ENCODE measurements at places on chromosomes 3 and 15.

- no peak for DNase-seq
Observed at GRCh38 chr3:41334426-41334825, 135.1 kb downstream of the CTNNB1 start.

- peak; percentile 3 for DNase-seq
Observed at GRCh38 chr3:70531063-70531657, 218.7 kb upstream of the MDFIC2 start.

- DNase-seq = no peak
Observed at GRCh38 chr3:57753016-57753415, 3.1 kb upstream of the SLMAP start.

GRCh38 chr15:100875976-100876375, 3.7 kb upstream of the ALDH1A3 start:
- DNase-seq = no peak

GRCh38 chr3:112390783-112391641, 58.1 kb downstream of the CD200 start:
- peak; percentile 40 for DNase-seq

DNA sequence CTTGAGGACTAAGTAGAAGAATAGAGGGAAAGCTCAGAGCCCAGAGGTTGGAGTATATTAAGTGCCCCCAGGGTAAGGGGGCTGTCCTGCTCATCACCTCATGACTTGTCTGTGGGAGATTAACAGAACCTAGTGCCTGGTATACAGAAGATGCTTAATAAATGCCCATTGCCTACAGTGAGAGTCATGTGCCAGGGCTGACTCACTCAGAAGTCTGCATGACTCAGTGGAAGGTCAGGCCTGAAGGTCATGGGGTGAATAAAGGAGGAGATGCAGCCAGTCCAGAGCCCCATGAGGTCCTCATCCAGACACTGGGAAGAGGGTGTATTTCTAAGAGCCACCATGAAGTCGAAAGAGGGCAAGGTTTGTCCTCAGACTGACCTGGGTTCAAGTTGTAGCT, 62.5 kb upstream of the TLE3 start:
- no peak for DNase-seq

- no peak for DNase-seq
Observed at GRCh38 chr3:83765956-83766355, 1192.8 kb upstream of the CADM2 start.

DNA sequence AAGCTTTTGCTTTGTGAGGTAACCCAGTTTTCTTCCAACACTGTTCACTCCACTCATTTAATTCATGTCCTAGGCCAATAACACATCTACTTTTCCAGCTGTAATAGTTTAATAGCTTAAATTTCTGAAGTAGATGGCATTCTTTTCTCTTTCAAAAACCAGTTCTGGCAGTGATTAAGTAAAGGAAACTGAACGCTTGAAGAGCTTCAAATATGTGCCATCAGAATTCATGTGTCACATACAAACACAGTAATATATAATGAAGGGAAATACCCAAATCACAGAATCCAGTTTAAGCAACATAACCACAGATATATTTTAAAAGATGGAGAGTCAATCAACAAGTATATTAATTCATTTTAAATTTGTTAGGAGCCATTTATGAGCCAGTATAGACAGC, 91.0 kb downstream of the TNIK start:
- DNase-seq = no peak

DNA sequence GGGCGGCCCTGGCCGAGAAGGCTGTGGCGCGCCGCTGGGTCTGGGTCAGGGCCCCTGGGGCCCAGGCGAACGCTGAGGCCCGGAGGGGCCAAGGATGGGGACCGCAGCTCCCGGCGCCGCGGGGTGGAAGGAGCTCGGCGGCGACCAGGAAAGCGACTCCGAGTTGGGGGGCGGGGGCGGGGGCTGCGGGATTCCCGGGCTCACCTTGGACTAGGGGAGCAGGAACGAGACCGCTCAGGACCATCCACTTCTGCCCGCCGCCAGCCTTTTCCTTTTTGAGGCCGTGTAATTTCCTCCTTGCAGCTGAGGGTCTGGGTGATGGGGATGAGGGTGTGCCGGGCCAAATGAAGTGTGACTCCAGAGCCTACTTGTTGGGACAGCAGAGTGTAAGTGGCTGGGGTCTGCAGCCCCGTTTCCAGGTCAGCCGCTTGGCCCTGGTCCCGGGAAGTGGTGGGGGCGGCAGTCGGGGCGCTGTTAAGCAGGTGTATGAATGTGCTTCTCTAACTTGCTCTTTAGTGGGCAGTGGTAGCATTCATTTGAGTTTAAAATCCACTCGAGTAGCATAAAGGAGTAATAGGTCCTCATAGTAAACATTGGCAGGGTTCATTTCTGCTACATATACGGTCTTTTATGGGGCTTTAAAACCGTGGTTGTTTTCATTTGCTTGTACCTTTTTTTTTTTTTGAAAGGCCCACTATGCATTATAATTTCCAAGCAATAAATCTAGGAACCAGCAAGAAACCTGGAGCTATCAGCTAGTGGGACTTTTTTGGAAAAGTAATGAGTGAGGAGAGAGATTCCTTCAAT, 717 bp downstream of the PXK start:
- no peak for DNase-seq

GRCh38 chr3:65638301-65638700, 400.4 kb downstream of the MAGI1 start:
- DNase-seq = no peak

DNA sequence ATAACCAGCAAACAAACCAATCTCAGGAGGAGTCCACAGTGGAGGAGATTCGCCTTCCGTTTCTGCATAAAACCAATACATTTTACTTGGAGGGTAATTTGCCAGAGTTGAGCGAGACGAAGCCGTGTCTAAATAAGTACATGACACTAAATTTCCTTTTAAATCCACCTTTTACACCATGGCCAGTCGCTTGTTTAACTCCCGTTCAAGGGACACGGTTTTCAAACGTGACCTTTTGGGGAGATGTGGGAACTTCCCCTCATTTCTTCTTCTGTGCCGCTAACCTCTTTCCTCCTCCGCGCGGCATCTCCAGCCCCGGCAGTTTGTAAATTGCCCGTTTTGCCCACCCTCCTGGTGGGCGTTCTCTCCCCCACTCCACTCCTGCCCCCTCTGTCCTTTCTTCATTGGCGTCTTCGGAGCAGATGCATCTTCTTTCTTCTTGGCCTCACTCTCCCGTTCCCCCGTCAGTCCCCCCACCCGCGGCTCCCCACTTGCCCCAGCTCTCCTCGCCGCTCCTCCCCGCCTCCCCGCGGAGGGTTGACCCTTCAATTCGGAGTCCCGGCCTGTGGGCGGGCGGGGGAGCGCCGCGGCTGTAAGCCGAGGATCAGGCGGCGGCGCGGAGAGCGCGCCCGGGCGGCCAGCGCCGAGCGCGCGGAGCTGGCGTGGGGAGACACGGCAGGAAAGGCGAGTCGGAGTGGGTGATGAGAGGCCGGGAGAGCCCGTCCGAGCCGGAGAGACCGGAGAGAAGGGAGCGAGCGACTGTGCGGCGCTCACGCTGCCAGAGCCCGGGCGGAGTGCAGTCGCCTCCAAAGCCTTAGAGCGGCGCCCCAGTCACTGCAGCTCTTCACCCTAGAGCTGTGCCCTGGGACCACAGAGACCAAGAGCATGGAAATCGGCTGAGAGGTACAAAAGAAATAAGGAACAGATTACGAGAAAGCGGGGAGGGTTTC, at the start of gene NLGN1:
Gene NLGN1, plus strand, starts transcription at position 584 of the 950 bp plus-strand sequence.
- DNase-seq = peak; percentile 62

DNA sequence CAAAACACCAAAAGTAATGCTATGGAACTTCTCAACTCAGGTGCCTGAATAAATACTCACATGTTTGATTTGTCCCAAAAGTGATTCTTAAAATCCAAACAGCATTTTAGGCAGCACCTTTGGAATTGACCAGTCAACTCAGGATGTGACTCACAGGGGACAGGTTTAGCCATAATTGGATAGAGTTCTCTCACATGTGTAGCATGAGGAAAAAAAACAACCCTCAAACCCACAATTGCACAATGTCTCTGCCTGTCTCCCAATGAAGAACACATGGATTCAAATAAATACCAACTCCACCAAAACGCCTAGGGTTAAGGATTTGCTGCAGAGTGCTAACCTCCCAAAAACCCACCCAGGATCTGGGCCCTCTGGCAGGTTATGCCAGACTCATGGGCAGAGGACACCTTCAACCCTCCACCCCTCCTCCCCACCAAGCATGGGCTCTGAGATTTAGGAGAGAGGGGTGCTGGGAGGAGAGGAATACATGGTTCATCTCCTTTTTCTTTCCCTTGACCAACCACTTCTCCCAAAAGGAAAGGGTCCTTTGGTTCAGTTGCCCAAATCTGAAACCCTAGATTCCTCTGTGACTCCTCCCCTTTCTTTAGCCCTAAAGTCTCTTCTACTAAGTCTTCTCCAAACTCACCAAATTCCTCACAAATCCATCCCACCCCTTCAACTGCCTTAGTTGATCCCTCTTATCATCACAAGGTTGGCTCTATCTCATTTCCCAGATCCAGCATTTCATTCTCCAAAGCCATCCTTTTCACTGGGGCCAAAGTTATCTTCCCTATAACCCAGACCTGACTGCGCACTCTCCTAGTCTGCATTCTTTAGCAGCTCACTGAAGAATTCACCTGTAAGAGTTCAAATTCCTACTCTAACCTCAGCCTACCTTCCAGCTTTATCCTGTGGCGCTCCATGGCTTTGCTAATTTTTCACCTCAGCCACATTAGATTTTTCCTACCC, 7.7 kb downstream of the RYK start:
- DNase-seq = peak; percentile 83

- no peak for DNase-seq
Observed at GRCh38 chr15:90101130-90101968, 919 bp downstream of the IDH2 start.

DNA sequence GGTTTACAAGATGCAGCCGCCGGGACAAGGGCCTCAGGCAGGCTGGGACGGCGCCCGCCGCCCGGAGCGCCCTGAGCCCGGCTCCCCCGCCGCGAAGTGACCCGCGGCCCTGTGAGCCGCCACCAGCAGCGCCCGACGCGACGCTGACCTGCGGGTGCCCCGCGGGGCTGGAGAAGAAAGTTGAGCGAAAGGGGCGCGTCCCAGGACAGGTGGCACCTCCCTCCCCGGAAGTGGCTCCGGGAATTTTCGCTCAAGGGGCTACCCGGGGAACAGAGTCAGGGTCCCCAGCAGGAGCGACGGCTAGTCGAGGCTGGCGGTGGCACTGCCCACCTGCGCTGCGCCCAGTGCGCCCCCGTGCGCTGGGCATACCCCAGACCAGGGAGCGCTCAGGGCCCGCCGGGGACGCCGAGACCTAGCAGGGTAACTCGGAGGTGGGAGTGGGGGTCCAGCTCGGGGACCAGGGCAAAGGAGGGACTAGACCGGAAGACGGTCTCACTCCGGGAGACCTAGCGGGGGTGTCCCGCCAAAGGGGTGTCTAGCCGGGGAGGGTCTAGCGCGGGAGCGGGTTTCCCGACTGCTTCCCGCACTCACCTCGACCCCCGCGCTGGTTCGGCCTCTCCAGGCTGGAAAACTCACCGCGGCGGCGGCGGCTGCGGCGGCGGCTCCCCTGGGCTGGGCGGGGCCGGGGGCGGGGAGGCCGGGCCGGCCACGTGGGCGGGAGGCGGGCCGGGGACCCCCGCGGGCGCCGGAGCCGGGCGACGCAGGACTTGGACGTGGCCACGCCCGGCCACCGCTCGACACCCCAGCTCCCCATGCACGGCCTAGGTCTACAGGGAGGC, 18.4 kb downstream of the SPATA12 start:
- no peak for DNase-seq

GRCh38 chr15:55789066-55789660, 46.2 kb upstream of the PRTG start:
- no peak for DNase-seq

- DNase-seq = no peak
Observed at GRCh38 chr3:129952556-129953355, 21.8 kb upstream of the TRH start.

- DNase-seq = no peak
Observed at GRCh38 chr15:59632714-59633113, 21.1 kb downstream of the GCNT3 start.

GRCh38 chr3:150421799-150422548, 13.9 kb downstream of the TSC22D2 start:
- no peak for DNase-seq

- DNase-seq = no peak
Observed at GRCh38 chr15:35496585-35496984, 49.4 kb downstream of the DPH6 start.

DNA sequence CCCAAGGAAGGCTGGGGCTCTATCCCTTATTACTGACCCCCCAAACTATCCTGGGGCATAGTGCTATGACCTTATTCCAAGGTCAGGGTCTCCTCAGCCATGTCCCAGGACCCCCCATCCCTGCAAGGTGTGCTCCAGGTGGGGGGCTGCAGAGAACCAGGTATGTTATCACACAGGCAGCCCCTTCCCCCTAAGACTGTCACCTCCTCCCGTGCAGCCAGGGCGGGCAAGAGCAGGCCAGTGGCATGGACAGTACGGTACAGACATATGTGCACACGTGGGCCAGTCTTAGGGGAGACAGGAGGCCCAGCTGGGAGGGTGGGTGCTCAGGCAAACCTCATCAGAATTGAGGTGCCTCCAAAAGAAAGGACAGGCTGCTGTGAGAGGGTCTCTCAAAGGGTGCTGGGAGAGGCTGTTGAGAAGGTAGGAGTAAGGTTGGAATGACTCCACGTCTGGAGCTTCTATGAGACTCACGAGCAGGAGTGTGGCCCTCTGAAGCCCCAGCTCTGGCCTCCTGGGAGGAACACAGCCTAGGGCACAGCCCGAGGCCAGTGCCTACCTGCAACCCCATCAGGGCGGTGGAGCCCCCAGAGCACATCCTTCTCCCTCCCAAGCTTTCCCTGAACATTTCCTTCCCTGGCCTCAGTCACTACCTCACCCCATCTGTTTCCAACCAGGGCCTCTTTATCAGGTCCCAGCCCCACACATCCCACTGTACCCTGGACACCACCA, 1.7 kb upstream of the COL7A1 start:
- DNase-seq = no peak

DNA sequence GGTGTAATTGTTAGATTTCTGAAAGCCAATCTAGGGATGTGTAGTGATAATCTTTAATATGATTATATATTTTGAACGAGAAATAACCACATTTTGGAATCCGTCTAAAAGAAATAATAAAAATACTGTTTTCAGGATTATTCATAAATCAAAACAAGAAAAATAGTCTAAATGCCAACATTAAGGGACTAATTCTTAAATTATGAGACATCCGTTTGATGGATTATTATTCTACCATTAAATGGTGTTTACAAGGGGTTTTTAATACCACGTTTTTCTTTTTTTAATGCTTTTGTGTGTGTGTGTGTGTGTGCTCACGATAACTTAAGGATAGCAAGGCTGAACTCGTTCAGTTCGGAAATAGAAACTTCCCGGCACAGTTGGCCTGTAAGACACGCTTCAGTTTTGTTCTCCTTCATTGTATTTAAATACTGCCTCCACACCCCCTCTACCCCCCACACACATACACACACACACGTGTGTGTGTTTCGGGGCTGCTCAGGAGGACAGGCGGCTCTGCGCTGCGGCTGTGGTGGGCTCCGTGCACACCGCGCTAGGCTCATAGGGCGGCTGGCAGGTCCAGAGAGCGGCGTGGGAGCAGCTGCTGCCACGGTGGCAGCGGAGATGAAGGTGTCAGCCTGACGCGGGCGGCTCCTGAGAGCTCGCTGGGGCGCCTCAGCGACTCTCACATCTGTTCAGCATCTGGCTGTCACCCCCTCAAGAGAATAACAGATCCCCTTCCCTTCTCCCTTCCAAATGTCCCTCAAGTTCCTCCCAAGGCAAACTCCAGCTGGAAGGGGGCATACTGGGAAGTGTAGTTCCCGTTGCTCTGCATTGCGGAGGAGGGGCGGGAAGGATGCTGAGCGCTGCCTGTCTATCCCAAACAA, 23.0 kb upstream of the ANP32A start:
- no peak for DNase-seq

Measured in GM04504 (cell line).